ENCODE measurements at places on chromosomes 4 and X.

DNA sequence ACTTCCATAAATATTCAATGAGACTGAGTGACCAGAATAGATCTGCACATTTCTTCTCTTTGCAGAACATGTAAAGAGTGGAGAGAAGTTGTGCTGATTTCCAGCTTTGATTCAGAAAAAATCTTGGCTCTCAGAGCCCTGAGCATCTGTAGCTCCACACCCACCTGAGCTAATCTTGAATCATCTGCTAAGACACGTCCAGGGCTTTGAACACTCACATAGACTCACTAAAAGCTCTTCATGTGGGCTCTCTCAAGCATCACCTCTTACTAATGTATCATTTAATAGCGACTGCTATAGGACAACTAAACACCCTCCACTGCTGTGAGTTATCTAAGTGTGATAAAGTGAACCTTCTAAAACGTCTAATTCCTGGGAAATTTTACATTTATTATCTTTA lies 147.7 kb upstream of the GRIA3 start:
- DNase-seq: no peak

- DNase-seq: no peak
Observed at GRCh38 chr4:74621616-74622015, 172.7 kb downstream of the BTC start.

DNA sequence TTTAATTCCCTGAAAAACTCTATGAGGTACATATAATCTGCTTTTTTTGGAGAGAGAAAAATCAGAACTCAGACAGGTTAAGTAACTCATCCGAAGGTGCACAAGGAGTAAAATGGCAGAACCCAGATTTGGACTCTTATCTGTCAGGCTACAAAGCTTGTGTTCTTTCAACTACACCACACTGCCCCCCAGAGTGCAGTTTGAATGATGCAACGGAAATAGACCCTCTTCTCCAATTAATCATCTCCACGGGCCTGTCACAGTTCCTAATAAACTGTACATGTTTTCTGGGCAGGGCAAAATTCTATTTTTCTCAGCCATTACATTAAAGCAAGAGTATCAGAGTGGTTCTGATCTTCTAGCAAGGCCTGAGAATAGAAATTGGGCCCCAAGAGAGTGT lies 35.3 kb upstream of the DCX start:
- DNase-seq: no peak

DNA sequence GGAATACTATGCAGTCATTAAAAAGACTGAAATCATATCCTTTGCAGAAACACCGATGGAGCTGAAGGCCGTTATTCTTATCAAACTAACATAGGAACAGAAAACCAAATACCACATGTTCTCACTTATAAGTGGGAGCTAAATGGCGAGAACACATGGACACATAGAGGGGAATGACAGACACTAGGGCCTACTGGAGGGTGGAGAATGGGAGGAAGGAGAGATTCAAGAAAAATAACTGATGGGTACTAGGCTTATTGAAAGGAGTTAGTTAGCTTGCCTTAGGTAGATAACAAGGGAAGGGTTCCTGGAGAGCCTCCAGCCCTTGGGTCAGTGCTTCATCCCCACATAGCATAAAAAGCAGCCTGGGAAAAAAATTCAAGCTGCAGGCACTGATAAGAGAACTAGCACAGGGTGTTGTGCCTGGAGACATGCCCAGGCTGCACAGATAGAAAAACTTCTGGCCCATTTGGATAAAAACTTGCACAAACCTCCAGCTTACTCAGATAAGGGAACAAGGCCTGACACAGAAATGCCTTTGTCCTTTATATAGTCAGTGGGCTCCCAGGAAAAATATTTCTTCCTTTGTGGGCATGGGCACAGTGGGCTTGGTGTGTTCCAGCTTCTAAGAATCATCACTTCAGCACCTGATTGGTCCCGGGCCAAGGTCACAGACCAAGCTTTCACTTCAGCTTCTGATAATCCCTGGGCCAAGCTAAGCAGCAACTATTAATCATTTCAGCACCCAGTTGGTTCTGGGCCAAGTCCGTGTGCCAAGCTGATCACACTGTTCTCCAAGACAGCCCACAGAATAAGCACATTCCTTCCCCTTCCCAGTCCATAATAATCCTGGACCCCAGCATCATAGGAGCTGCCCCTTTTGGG lies 23.1 kb upstream of the PWWP3B start:
- no peak for DNase-seq

- DNase-seq: no peak
Observed at GRCh38 chr4:2247128-2248043, 5.5 kb upstream of the HAUS3 start.

DNA sequence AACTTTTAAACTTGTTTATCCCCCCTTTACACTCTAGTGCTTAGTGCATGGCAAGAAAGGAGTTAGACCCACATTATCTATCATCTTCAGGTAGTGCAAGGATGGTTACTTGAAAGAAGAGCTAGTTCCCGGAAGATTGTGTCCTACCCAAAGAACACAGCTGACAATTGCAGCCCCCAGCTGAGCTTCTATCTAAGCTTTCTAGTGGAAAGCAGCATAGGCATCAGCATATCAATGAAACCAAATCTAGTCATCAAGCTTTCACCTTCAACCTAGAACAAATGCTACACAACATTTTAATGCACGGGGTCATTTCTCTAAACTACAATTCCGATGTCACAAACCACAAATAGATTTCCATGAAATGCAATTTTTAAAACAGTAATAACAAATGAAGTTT lies 88.9 kb upstream of the TFDP3 start:
- no peak for DNase-seq

GRCh38 chrX:44904542-44905115 lies 31.6 kb downstream of the KDM6A start:
- DNase-seq: no peak

GRCh38 chr4:85824166-85824945 lies 349.4 kb downstream of the ARHGAP24 start:
- no peak for DNase-seq

DNA sequence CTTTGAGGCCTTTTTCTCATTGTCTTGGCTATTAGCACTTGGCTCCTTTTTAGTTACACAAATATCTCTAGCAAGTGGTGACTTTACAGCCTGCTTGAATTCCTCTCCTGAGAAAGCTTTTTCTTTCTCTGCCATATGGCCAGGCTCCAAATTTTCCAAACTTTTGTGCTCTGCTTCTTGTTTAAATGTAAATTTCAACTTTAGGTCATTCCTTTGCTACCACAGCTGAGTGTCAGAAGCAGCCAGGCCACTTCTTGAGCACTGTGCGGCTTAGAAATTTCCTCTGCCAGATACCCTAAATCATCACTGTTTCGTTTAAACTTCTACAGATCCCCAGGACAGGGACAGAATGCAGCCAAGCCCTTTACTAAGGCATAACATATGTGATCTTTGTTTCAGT lies 222.4 kb downstream of the FBXO8 start:
- no peak for DNase-seq

DNA sequence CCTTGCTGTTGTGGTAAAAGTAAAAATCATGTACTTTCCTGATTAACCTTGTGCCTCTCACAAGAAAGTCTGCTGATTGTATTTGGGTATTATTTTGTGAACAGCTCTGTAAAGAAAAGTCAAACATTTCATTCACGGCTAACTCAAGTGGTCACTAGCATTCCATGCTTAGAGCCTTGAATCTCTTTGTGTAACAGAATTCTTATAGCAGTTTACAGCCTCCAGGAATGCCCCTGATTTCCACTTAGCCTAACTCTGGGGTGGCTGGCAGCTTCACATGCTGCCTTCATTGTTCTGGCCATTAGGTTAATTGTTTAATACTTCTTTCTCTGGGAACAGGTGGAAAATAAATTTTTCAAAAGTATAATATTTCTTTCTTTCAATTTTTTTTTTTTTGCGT lies 226.7 kb downstream of the RBMX2 start:
- DNase-seq: no peak

GRCh38 chrX:43962636-43963035 lies 10.6 kb downstream of the NDP start:
- DNase-seq: no peak

DNA sequence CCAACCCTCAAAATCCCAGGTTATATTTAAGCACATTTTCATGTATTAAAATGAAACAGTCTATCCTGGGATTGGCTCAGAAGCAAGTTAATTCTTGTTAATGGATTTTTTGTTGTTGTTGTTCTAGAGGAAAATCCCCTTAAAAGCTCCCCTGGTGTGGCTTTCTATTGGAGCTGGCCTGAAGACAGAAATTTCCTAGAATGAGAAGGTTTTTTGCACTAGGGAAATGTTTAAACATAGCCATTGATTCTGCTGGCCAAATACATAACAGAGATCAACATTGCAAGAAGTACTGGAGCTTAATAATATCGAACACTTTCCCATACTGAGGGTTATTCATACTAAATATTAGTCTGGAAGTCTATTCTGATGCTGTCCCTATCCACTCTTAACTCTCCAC lies 148.8 kb upstream of the PCDH18 start:
- DNase-seq: no peak

- no peak for DNase-seq
Observed at GRCh38 chr4:129614611-129615010, 518.7 kb downstream of the C4orf33 start.

DNA sequence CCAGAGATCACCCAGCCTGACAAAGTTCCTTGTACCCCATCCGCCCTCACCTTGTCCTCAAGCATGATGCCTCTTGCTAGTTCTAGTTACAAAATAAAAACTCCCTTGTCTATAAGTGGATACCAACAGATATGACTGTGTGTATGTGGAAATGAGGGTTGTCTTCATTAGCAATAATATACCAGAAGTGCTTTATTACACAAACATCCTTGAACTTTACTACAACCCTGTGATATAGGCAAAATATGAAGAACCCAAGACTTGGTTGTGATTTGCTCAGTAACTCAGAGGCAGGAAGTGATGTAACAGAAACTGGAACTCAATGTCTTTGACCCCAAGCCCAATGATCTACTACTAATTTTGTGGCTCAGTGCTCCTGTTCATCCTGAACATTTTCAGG lies 97.6 kb downstream of the AKAP4 start:
- no peak for DNase-seq

DNA sequence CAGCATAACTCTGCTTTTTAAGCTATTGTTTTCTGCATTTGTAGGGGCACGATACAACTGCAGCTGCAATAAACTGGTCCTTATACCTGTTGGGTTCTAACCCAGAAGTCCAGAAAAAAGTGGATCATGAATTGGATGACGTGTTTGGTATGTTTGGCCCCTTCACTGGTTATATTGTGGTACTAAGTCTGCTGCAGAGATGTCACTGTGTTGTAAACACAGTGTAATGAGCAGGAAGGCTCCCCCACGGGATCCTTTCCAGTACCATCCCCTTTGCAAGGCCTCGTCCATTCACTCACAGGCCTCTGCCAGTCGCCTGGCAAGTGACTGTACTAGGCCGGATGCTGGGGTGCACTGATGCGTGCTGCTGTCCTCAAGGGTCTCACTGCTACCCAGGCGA lies 13.8 kb downstream of the CYP4V2 start:
- DNase-seq: no peak

DNA sequence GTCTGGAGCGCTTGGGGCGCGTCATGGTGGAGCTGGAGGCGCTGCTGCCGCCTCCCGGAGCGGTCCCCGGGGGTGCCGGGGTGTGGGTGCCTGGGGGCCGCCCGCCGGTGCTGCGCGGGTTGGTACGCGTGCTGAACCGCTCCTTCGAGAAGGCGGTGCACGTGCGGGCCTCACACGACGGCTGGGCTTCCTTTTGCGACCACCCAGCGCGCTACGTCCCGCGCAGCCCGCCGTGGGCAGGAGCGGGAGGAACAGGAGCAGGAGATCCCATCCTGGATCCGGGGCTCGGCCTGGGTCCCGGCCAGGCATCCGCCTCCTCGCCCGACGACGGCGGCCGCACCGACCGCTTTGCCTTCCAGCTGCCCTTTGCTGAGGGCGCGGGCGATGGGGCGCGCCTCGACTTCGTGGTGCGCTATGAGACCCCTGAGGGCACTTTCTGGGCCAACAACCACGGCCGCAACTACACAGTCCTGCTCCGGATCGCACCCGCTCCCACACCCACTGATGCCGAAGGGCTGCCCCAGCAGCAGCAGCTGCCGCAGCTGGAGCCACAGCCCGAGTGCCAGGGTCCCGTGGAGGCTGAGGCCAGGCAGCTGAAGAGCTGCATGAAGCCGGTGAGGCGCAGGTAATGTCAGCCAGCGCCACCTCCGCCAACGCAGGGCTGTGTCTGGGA lies 792 bp downstream of the PPP1R3F start:
- no peak for DNase-seq

DNA sequence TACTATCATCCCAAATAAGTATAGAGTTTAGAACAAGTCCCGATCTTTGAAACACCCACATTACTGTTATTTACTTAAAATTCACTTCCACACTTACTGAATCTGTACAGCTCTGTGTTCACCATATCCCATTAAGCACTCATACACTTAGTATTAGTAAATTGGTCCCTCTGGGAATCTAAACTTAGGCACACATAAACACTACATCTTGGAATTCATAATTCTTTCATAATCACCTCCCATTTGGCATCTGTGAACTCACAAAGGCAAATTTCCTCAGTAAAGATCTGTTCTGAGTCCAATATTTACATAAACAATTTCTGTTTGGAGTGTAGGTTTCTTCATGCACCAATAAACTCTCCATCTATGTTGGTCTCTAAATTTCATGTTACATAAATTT lies 52.6 kb upstream of the PPARGC1A start:
- DNase-seq: no peak

GRCh38 chrX:154010330-154011087 lies 9.2 kb downstream of the IRAK1 start:
- DNase-seq: no peak

GRCh38 chrX:127025013-127025412 lies 205.5 kb downstream of the PRR32 start:
- no peak for DNase-seq

- DNase-seq: no peak
Observed at GRCh38 chr4:34720571-34720970, 1523.7 kb downstream of the ARAP2 start.

DNA sequence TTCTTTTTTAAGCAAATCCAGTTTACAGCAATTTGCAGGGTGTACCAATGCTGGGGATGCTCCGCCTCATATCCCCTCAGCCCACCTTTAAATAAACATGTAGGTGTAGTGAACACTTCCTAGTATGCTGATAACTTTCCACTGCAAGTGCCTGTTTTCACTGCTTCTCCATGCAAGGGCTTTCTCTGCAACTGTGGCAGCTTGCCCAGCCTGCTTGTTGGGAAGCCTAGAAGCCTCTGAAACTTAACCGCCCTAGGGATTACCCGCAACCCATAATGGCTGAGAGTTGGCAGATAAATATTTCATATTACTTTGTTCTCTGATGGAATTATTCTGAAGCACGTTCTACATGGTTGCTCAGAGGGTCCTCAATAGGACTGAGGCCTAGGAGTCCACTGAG lies 253.7 kb upstream of the DDX53 start:
- no peak for DNase-seq

GRCh38 chr4:7237873-7238272 lies 45.5 kb downstream of the SORCS2 start:
- DNase-seq: no peak

DNA sequence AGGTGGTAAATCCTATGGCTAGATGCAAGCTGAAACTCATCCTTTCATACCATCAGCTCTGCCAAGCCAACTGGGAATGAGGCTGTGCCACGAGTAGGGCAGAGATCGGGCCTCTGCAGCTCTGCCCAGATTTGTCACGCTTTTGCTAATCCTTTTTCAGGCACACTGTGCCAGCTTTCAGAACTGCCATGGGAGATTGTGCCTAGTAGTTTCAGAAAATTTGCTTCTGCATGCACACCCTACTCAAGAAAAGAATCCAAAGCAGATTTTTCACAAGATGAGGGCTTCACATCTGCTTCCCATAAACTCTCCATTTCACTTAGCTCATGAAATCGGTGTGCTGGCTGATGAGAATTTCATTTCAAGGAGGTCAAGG lies 3.3 kb upstream of the ADH7 start:
- no peak for DNase-seq

GRCh38 chrX:100642290-100642689 lies 1.7 kb upstream of the SRPX2 start:
- no peak for DNase-seq
